Gastrocnemius medialis (tissue), 4 donors: ENCODE measurements at places on chromosomes 16 and 17.

- DNase-seq: peak; percentile 47
- H3K27ac ChIP-seq: peak overlapping the region; percentile 65
- peaks cover 24% of the 10 kb centered on the region for H3K4me1 ChIP-seq
- no peak overlapping the region for H3K4me3 ChIP-seq
- peaks cover 20% of the 10 kb centered on the region for H3K27me3 ChIP-seq
These were observed 88.3 kb upstream of the PLEKHM1 start for GRCh38 chr17:45578516-45579455.

- H3K4me3 ChIP-seq: no peak overlapping the region
- H3K27ac ChIP-seq: peak overlapping the region; percentile 96
- peaks cover 71% of the 10 kb centered on the region for H3K4me1 ChIP-seq
These were observed 15.7 kb downstream of the GJD3 start for GRCh38 chr17:40348562-40349476.

GRCh38 chr17:19386051-19386929 lies 700 bp downstream of the MFAP4 start:
- peak overlapping the region; percentile 17 for H3K4me3 ChIP-seq
- peaks cover 44% of the 10 kb centered on the region for H3K4me1 ChIP-seq
- H3K27me3 ChIP-seq: no peaks in the 10 kb centered on the region
- H3K27ac ChIP-seq: peak overlapping the region; percentile 60
- peak; percentile 50 for DNase-seq

DNA sequence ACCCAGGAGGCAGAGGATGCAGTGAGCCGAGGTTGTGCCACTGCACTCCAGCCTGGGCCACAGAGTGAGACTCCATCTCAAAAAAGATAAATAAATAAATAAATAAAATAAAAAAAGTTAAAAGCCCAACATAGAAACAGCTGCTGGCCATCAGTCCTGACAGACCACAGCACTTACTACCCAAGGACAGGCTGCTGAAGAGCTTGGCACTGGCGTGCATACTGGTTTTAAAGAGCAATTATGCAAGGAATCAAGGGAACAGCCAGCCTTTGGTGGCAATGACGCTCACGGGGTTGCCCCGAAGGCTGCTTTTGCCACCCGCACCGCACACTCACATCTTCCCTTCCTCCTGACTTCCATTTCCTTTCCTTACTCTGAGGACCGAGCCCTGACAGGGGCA lies 4.2 kb downstream of the PLD6 start:
- H3K4me1 ChIP-seq: peaks cover 25% of the 10 kb centered on the region
- H3K4me3 ChIP-seq: no peak overlapping the region
- no peak for DNase-seq
- H3K27me3 ChIP-seq: no peaks in the 10 kb centered on the region

DNA sequence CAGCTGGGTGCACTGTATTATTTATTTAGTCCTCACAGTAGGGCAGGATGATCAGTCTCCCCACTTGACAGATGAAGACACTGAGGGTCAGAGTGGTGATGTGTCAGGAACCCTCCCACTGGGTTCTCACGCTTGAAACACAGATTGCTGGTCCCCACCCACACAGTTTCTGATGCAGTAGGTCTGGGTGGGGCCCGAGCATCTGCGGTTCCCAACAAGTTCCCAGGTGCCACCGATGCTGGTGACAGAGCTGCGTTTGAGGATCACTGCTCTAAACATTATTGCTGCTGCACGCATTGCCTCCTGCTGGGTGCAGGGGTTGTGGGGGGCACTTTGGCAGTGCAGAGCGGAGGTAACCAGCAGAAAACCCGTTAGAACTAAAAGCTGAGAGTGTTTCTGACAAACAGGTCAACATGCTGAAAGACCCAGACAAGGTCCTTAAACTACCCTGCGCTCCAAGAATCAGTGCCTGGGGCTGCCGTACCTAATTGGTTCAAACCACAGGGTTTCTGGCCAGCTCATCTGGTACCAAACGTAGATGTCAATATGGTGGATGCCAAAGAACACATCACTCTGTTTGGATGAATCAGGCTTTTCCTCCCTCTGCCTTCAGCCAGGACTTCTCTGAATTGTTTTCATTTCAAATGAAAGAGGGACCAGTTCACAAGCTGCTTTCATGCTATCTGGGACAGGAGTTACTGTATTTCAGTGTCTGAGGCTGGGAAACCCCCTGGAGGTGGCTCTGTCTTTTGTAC lies 76.0 kb downstream of the ABCC1 start:
- no peak for DNase-seq
- no peak overlapping the region for H3K4me3 ChIP-seq
- H3K36me3 ChIP-seq: no peaks in the 10 kb centered on the region
- H3K27ac ChIP-seq: peak overlapping the region; percentile 92
- no peaks in the 10 kb centered on the region for H3K27me3 ChIP-seq
- peaks cover 81% of the 10 kb centered on the region for H3K4me1 ChIP-seq

GRCh38 chr16:2702871-2703745 lies 16.9 kb downstream of the PRSS27 start:
- H3K4me1 ChIP-seq: peaks cover 29% of the 10 kb centered on the region
- H3K36me3 ChIP-seq: peaks cover 52% of the 10 kb centered on the region
- no peak overlapping the region for H3K4me3 ChIP-seq
- peak; percentile 90 for DNase-seq

- no peak for DNase-seq
- no peaks in the 10 kb centered on the region for H3K36me3 ChIP-seq
- no peaks in the 10 kb centered on the region for H3K27me3 ChIP-seq
- H3K4me3 ChIP-seq: no peak overlapping the region
These were observed 61.2 kb downstream of the TMEM186 start for GRCh38 chr16:8736123-8736668.

DNA sequence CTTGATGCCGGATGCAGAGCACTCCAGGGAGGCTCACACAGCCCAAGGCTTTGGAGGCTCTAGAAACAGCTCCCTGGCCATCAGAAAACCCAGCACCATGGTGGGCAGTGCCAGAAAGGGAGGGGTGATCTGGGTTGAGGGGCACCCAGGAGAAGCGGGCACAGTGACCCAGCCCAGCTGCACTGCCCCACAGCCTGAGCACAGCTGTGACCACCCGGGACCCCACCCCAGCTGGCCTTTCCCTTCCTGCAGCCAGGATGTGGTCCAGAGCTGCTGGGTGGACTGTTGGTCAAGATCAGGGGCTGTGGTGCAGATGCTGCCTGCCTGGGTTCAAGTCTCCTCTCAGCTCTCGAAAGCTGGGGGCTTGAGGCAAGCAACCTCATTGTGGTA lies 223.1 kb downstream of the ZNF423 start:
- no peak overlapping the region for H3K4me3 ChIP-seq
- no peak overlapping the region for H3K27ac ChIP-seq
- DNase-seq: no peak
- peaks cover 6% of the 10 kb centered on the region for H3K4me1 ChIP-seq
- peaks cover 21% of the 10 kb centered on the region for H3K36me3 ChIP-seq

DNA sequence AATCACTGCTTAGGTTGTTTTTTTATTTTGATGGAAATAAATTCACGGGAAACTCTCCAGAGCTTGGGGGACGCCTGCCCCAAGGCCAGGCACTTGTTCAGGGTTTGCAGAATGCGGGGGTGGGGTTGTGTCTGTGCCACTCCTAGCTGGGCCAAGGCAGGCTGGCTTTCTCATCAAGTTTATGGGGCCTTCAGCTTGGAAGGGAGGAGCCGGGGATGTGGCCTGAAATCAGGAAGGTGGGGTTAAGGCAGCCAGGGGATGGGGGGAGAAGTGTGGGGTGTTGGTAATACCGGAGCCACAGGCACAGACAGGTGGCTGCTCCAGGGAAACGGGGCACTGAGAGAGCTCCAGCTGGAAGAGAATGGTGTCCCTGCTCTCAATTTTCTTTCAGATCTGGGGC lies 1.7 kb upstream of the CHAD start:
- no peaks in the 10 kb centered on the region for H3K36me3 ChIP-seq
- peaks cover 49% of the 10 kb centered on the region for H3K4me1 ChIP-seq
- H3K4me3 ChIP-seq: no peak overlapping the region
- no peaks in the 10 kb centered on the region for H3K27me3 ChIP-seq
- H3K27ac ChIP-seq: peak overlapping the region; percentile 60

- H3K4me3 ChIP-seq: no peak overlapping the region
- no peaks in the 10 kb centered on the region for H3K4me1 ChIP-seq
- no peaks in the 10 kb centered on the region for H3K27me3 ChIP-seq
- no peak overlapping the region for H3K27ac ChIP-seq
- H3K36me3 ChIP-seq: no peaks in the 10 kb centered on the region
- no peak for DNase-seq
These were observed 23.8 kb downstream of the GGA2 start for GRCh38 chr16:23486480-23486879.

DNA sequence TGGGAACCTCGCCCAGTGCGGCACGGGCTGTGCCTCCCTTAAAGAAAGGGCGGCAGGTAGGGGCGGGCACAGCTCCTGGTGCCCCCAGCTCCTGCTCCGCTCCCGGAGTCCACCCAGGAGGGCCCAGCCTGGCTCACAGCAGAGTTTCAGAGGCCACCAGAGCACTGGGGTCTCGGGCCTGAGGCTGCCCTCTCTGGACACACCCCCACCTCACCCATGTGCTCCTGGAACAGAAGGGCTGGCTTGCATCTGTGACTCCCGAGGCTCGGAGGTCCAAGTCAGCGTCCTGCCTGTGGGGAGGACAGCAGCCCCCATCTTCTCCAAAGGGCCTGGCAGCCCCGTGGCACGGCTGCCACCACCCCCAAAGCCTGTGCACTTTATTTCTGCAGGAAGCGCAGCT lies 62.7 kb downstream of the RBFOX3 start:
- no peak overlapping the region for H3K27ac ChIP-seq
- no peak overlapping the region for H3K4me3 ChIP-seq
- H3K36me3 ChIP-seq: no peaks in the 10 kb centered on the region
- no peak for DNase-seq
- no peaks in the 10 kb centered on the region for H3K4me1 ChIP-seq

DNA sequence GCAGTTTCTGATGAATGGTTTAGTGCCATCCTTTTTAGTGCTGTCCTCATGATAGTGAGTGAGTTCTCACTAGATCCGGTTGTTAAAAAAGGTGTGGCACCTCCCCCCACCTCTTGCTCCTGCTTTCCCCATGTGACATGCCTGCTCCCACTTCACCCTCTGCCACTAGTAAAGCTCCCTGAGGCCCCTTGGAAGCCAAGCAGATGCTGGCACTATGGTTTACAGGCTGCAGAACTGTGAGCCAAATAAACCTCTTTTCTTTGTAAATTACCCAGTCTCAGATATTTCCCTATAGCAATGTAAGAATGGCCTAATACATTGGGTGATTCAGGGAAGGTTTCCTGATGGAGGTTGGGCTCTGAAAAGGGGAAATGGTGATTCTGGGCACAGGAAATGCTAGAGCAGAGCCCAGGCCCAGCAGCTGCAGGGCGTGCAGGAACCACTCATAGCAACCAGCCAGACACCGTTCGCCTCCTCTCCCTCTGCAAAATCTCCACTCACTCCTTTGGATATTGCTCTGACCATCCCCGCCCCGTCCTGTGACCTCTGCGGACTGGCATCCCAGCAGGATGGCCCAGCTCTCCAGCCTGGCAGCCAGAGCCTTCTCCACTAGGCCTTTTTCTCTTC lies 2.6 kb upstream of the ADORA2B start:
- H3K27me3 ChIP-seq: peaks cover 22% of the 10 kb centered on the region
- H3K4me3 ChIP-seq: no peak overlapping the region
- no peaks in the 10 kb centered on the region for H3K4me1 ChIP-seq
- no peak for DNase-seq
- no peaks in the 10 kb centered on the region for H3K36me3 ChIP-seq

DNA sequence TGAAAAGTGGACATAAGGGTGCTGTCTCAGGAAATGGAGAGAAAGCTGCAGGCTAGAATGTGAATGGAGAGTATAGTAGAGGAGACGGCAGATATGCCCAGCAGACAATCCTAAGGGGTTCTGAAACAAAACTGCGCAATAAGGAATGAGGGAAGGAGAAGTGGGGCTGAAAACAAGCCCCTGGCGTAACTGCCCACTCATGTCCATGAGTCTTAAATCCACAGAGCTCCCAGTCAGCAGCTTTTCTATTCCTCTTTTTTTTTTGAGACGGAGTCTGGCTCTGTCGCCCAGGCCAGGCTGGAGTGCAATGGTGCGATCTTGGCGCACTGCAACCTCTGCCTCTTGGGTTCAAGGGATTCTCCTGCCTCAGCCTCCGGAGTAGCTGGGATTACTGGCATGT lies 5.9 kb downstream of the STRADA start:
- H3K4me3 ChIP-seq: no peak overlapping the region
- H3K27ac ChIP-seq: no peak overlapping the region
- no peak for DNase-seq
- no peaks in the 10 kb centered on the region for H3K36me3 ChIP-seq
- H3K27me3 ChIP-seq: no peaks in the 10 kb centered on the region
- peaks cover 10% of the 10 kb centered on the region for H3K4me1 ChIP-seq

GRCh38 chr17:34616148-34616547 lies 36.8 kb downstream of the TMEM132E start:
- no peaks in the 10 kb centered on the region for H3K27me3 ChIP-seq
- no peak overlapping the region for H3K4me3 ChIP-seq
- H3K4me1 ChIP-seq: no peaks in the 10 kb centered on the region
- H3K27ac ChIP-seq: no peak overlapping the region
- DNase-seq: no peak

GRCh38 chr17:39186481-39187002 lies 10.9 kb downstream of the CACNB1 start:
- H3K4me3 ChIP-seq: no peak overlapping the region
- peaks cover 22% of the 10 kb centered on the region for H3K4me1 ChIP-seq
- no peak overlapping the region for H3K27ac ChIP-seq

- H3K36me3 ChIP-seq: no peaks in the 10 kb centered on the region
- H3K27me3 ChIP-seq: no peaks in the 10 kb centered on the region
- peak; percentile 67 for DNase-seq
- no peak overlapping the region for H3K4me3 ChIP-seq
- no peaks in the 10 kb centered on the region for H3K4me1 ChIP-seq
These were observed 159.2 kb upstream of the CDH5 start for GRCh38 chr16:66207139-66207882.

DNA sequence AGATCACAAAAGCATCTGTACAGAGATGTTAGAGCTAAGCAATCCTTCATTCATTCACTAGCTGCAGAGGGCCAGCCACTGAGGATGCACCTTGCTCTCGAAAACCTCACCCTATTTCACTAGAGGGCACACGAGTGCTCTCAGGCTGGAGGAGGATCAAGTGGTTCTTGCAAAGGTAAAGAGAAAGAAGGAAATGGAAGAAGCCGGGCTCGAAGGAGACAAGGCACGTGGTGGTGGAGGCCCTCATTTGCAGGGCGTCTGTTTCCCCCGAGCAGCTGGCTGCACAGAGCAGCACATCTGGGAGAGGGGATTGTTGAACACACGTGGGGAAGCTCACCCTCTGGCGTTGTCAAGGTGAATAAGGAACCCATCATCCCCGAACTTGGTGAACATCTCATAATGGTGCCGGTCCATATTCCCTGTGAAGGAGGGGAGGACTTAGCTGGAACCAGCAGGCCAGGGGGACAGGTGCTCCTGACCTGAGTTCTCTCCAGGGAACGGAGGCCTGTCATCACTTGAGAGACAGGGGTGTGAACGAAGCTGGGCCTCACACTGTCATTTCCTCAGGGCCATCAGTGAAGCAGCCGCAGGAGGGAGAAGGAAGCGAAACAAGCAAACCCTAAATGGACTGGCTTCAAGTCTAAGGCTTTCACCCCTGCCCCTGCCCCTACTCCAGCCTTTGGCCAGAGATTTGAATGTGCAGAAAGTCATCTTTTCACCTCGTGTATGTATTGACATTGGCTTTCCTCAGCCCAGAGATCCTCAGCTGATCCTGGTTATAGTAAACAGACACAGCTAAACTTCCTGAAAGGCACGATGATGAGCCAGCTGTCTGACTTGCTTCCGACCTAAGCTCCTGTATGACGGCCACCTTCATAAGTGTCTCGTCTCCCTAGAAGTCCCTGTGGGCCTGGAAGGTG lies 27.6 kb downstream of the PRKAR1A start:
- no peak overlapping the region for H3K4me3 ChIP-seq
- no peaks in the 10 kb centered on the region for H3K27me3 ChIP-seq
- H3K36me3 ChIP-seq: peaks cover 49% of the 10 kb centered on the region
- no peak overlapping the region for H3K27ac ChIP-seq
- DNase-seq: no peak

GRCh38 chr16:12819126-12820117 lies 15.7 kb upstream of the CPPED1 start:
- H3K4me3 ChIP-seq: no peak overlapping the region
- H3K4me1 ChIP-seq: no peaks in the 10 kb centered on the region
- peak; percentile 21 for DNase-seq
- no peak overlapping the region for H3K27ac ChIP-seq
- no peaks in the 10 kb centered on the region for H3K27me3 ChIP-seq
